ENCODE measurements at places on chromosomes 5 and 9.

DNA sequence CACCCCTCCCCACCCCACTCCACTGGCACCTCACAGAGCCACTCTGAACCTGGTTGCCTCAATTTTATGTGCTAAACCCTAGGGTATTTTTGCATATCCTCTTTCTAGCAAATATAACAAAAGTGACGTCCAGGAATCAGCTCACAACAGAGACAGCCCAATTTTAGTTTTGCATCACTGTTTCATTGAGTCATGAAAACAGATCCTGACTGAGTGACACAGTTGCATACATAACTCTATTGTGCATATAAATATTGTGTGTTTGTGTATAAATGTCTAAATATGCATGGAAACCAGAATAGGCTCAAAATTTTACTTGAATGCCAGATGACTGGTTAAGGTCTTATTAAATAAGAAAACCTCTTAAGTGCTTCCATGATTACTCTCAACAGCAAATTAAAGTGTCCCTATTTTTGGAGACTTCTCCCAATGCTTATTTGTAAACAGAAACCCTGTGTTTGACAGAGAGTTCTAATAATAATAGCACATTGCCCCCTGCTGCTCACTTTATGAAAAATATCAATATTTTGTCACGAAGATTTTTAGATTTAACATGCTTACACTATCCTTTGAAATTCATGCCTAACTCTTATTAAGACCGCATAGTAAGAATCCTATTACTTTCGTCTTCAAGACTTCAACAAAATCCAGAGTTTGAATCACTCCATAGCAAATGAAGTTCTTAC lies 75.5 kb upstream of the PRRC1 start:
- no peak for DNase-seq

DNA sequence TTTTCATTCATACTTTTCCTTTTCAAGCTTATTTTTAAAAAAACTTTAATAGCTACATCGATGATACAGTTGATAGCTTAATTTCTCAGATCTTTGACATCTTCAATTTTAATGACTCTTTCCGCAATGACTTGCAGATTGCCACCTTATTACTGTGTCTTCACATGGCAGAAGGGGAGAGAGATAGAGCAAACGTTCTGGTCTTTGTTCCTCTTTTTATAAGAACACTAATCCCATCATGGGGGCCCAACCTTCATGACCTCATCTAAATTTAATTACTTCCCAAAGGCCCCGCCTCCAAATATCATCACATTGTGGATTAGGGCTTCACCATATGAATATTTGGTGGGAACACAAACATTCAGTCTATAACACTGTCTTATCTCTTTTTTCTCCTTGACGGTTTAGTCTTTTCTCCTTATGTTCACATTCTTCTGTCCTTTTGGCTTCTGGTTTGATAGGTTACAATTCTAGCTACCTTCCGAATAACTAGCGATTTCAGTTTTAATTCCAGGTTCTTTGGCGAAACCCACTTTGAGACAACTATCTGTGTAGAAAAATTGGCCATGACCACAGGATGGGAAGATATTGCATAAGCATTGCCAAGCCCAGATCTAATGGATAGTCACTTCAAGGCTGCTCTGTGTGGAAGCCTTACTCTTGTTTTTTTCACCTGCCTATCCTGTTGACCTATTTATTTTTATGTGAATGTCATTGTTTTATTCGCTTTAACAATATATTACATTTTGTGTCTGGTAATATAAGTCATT lies 5.0 kb downstream of the ZNF189 start:
- DNase-seq, result no peak

- DNase-seq, result no peak
These were observed 250.8 kb upstream of the IRX2 start for GRCh38 chr5:3002230-3002629.

- no peak for DNase-seq
These were observed 1.4 kb downstream of the PCDHGC5 start for GRCh38 chr5:141490271-141490670.

GRCh38 chr9:99873943-99874584 lies 32.4 kb upstream of the STX17 start:
- DNase-seq, result no peak

DNA sequence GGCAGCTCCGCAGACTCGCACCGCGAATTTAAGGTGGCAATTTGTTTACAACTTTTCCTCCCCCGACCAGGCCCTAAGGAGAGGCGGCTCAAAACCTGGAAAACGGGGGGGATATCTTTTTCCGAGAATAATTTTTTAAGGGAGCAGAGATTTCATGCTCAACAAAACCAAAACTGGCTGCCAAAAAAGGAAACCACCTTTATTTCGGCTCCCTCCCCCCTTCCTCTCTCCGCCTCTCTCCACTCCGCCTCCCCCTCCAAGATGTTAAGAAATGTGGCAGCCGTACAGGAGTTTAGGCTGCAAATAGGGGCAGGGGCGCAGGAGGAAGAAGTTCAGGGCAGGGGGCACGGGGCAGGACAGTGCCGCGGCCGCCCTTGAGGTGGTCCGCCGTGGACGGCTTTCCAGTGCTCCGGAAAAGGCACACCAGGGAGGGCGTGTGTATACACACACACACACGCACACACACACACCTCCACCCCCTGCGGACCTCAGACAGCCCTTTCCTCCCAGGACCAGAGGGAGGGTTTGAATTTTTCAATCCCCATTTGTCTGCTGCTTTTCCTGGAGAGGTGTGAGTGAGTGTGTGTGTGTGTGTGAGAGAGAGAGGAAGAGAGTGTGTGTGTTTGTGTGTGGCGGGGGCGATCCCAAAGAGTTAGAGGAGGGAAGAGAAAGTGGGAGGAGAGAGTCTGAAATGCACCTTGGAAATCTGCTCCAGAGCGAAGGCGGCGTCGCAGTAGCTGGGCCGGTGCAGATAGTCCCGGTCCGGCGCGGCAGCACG lies 9.1 kb downstream of the PTCH1 start:
- no peak for DNase-seq

DNA sequence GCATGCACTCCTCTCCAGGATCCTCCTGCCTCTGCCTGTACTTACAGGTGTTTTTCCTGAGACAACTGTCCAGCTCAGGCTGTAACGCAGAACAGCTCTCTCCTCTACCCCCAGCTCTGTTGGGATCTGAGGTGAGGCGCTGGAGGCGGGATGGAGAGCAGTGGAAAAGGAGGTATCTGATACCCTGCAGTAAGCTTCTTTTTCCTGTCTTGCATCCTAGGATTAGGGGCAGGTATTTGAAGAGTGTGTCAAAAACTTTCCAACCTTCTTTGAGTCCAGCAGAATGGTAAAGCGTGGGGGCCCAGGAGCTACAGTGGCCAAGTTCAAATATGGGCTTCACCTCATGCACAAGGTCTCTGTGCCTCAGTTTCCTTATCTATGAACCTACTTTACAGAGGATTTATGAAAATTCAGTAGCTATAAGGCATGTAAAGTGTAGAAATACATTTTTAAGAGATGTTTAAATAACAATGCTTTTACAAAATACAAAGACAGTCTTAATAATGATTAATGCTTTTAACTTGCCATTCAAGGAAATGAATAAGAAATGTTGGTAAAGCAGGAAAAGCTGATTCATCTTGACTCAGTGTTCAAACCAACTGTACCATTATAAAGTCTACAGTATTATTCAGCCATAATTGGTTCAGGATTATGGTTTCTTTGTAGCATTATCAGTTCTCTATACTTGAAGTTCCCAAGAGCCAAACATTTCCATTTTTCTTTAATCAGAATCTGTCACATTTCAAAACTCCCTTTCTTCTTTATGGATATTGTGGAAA lies 26.1 kb downstream of the MAP1B start:
- no peak for DNase-seq

DNA sequence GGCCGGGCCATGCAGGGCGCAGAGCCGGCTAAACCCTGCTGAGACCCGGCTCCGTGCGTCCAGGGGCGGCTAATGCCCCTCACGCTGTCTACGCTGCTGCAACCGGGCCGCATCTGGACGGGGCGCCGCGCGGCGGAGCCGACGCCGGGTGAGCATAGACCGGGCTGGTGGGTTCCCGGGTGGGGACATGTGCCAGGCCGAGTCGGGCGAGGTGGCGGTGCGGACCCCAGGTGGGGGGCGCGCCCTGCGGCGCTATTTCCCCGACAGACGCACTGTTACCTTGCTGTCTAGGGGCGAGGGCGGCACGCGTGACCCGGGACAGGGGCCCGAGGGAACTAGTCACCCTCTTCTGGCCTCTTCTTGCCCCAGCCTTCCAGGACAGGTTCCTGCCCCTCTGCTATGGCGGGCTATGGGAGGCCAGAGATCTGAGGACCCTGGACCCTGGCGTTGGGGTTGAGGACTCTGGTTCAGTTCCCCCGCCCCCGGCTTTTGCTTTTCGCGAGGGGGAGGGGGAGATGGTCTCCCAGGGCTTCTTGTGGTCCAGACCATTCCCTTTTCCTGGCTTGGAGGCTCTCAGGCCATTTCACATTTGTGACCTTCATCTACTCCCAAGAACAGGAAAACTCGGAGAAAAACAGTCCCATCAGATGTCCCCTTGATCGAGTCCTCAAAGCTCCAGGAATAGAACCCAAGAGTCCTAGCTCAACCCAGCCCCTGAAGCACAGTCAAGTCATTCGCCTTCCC lies 536 bp downstream of the SLC27A4 start:
- no peak for DNase-seq

GRCh38 chr9:112145886-112146285 lies 29.2 kb downstream of the SUSD1 start:
- DNase-seq, result no peak

DNA sequence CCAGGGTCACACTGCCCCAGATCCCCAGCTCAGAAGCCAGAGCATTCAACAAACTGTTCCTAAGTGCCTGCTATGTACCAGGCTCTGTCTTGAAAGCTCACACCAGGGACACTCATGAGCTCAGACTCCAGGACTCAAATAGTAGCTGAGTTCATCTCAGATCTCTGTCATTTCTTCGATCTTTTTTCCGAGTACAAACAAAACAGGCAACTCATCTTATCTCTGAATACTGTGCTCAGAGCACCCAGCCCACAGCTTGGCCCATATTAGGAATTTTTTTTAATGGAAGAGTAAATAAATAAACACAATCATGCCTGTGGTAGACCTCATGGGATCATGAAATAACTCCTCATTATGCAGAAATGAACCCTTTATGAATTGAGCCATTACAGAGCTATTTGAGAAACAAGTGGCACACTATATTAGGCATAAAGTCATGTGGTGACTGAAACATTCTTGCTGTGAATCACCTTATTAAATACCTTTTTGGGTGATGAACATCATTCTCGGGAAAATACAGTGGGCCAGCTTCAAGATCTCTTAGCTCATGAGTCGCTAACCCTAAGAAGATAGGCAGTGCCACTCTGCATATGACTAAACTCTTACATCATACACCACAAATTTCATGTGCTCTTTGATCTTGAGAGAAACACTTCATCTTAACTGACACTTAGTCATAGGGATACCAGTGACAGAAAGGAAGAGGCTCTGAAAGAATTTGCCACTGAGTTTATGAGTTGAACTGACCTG lies 9.9 kb downstream of the SH3RF2 start:
- DNase-seq, result no peak

DNA sequence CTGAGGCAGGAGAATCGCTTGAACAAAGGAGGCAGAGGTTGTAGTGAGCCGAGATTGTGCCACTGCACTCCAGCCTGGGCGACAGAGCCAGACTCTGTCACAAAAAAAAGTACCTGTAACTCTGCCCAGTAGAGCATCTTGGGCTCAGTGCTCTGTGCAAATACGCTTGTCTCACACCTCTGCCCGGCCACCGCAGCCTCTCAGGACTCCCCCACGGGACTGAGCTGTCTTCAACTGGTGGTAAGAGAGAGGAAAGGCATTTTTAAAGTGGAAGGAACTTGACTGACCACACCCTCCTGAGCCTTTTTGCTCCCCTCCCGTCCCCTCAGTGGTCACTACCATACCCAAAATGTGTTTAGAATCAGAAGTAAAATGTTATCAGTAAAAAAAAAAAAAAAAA lies 174.3 kb upstream of the PIK3R1 start:
- DNase-seq, result no peak

DNA sequence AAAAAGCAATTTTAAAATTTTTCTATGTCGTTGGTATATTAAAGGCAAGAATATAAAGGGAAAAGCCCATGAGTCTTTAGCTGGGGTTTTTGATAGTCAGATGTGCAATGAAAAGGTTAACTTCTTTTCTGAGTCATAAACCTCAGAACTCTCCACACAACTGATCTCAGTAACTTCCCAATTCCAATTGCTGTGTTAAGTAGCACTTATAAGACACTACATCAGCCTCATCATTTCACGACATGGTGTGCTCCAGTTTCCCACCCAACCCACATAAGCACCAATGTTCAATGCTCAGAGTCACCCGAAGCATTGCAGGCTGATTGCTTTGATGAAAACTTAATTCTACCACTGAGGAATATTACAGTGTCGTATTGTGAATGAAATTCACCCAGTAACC lies 155.8 kb downstream of the TSSK1B start:
- DNase-seq, result no peak

DNA sequence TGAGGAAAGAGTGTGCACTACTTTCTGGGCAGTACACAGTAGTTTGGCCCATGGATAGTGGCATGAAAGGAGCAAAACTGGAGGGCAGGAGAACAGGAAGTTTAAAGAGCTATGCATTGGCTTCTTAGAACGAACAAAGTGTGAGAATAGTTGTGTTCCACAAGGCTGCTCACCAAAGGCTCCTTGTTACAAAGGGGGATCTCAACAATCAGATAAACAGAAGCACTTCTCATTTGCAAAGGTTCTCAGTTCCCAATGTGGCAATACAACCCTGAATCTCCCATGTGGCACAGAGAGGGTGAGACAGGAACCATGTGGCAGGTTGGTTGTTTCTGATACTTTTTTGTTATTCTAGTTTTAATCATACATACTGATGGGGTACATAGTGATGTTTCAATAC lies 158.4 kb downstream of the CARTPT start:
- DNase-seq, result no peak

DNA sequence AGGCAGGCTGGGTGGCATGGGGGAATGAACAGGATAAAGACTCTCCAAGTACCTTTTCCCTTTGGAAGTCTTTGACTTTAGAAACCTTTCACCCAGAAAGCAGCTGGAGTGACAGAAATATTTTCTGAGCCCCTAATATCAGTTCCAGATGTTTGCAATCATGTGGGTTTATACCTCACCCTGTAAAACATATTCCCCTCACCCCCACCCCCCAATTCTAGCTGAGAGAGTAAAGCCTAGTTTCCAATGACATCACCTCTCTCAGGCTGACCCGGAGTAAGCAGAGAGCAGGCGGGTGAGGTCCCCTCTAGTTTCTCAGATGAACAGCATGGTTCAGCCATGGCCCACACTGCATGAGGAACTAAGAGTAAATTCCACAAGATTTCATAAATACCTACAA lies 82.9 kb upstream of the TRIM32 start:
- no peak for DNase-seq

- DNase-seq, result no peak
These were observed 562.3 kb upstream of the C9orf72 start for GRCh38 chr9:28135549-28135948.

DNA sequence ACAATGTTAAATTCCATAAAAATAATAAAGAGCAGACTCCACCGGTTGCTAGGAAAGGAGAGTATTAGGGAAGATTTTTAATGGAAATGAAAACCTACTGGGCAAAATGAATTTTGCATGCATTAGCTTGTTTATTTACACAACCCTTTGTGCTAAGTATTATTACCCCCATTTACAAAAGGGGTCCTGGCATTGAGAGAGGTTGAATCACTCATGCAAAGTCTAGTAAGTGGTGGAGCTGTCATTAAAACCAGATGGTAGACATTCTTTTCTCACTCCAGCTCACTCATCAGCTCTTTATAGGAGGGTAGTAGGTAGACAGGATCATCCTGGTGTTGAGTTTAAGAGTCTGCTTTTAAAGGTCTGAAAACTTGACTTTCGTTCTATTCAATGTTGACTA lies 395.1 kb downstream of the PLK2 start:
- no peak for DNase-seq

GRCh38 chr5:1096838-1097237 lies 15.0 kb downstream of the SLC12A7 start:
- no peak for DNase-seq
